Vagina (tissue), 2 donors: ENCODE measurements at places on chromosomes 13 and 19. TPM values are rescaled to one million over a fixed set of nuclear protein-coding genes. Genes with fewer than 3 reads are reported as not detected.
A peak's percentile ranks its signal among the peaks of the same experiment; 100 is the strongest.

DNA sequence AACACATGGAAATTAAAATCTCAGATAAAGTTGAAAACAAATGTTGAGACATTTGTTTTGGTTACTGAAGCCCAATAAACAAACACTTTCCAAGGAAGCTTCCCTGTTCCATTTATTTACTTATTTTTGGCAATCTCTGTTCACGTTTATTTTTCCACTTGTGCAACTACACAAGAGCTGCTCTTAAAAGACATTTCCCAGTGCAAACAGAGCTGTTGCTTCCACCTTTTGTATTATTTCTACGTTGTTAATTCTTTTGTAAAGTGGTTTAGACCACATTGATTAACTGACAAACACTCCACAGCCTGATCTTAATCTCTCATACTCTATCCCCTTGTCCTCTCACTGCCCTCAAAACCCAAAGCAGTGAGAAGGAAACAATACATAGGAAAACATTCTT lies 757.6 kb downstream of the LIG4 start:
- DNase-seq = no peak

DNA sequence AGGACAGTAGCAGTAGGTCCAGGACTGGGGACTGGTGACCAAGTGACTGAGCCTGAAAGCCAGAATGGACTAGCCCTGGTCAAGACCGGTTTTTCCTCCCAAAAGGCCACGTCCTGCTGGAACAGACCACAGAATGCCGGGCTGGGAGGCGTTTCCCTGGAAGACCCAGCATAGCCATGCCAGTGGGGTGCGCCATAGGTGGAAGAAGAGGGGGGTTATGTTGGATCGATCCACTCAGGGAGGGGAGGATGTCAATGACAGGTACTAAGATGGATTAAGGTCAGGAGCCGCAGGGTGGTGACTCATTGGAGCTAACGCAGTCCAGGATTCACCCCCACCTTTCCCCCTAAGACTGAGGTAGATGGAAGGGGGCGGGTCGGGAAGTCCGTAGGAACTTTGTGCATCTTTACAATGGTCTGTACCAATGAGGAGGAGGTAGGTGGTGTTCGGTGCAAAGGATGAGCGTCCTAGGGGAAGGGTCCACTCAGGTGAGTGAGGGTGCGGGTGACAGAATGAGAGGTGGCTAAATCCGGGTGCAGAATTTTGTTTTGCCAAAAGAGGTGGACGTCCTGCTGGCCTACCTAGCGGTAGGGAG lies 21.0 kb downstream of the VASP start:
- no peak for DNase-seq

DNA sequence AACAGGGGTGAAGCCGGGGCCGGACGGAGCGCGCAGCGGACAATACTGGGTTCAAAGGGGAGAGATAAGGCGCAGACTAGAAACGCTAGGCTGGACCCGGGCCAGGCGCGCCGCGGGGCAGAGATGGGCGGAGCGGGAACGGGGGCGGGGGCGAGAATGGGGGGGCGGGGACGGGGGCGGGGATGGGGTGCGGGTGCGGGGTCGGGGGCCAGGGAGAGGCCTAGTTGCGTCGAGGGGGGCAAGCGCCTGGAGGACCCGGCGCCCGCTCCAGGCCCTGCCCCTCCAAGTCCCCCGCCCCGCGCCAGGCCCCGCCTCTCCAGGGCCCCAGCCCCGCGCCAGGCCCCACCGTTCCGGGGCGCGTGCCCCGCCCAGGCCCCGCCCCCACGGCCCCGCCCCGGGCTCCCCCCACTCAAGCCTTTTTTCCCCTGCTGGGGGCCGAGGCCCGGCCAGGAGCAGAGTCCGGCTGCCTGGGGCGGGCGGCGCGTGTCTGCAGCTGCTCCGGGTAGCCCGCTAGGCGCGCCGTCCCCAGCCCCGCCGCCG lies at the start of gene CERS4:
Gene CERS4, plus strand, starts transcription at position 449 of the 540 bp plus-strand sequence. CDS start 41,707 bp downstream, outside the sequence.
- DNase-seq = no peak

GRCh38 chr19:42553292-42554045 lies 25.2 kb upstream of the CEACAM1 start:
- no peak for DNase-seq

DNA sequence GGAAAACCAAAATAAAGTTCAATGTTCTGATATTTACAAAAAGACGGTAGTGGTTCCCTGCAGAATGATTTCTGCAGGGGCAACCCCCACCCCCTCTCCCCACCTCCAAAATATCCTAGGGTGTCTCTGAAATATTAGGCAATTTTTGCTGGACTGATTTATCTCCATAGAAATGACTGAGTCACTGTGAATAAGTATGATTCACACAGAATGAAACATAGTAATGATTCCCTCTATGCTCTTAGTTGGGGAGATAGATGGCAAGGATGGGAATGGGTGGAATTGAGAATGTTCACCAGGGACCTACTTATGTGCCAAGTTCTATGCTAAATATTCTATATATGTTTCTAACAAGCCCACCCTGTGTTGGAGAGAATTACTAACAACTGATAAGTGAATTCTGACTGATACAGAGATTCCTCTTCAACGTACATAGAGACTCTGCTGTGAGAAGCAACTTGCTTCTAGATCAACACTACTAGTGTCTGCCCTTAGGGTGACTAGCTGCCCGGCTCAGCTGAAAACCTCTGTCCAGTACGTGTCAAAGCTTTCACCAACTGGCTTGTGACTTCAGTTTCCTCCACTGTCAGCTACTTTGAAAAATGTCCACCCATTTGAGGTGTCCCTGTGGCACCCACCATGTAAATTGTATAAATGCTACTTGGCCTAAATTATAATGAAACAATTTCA lies 38.4 kb upstream of the RAP2A start:
- DNase-seq = no peak

DNA sequence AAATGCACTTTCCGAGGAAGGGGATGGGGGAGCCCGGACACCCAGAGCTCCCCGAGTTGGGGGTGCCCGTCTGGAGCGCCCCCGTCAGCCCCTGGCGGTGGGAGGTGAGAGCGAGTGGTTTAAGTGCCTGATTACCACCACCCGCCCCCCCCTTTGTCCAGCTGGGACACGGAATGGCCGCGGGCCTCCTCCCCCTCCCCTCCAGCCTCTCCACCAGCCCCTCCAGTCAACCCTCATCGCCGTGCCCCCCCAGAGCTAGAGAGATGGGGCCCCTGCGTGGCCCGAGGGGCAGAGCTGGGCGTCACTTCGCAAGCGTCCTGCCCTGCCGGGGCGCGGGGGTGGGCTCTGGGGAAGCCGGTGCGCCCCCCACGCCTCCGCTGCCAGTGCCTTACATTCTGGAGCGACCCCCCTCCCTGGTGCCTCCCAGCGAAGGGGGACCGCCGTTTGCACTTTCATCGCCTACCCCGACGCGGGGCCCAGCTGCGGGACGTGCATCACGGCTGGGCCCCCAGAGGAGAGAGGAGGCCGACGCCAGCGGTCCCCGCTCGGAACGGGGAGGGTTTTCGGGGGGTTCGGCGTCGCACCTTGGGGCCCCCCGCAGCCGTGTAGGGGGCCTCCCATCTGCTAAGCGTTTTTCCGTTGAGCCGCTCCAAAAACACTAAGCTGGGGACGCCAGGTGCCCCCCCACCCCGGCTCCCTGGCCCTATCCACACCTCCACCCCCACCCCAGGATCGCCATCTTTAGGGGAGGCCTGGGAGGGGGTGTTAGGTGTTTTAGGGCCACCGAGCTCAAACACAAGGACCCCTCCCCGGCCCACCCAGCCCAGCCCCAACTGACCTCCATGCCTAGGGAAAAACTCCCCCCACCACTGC lies 16.4 kb downstream of the SMIM24 start:
- DNase-seq = no peak

DNA sequence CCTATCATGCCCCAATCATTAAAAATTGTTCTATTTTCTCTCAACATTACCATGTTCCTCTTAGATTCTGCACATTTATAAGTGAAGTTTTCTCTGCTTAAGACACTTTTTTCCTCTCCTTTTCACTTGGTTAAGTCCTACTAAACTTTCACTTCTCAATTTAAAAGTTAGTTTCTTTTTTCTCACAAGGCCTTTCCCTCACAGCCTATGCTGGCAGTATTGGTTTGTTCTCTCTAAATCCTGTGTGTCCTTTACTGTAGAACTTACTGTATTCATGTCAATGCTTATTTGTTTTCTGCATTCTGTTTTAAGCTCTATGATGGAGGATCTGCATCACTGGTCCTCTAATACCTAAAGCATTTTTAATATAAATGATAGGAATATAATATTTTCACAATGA lies 2816.6 kb downstream of the PCDH9 start:
- no peak for DNase-seq

GRCh38 chr13:103213152-103213551 lies 146.9 kb upstream of the SLC10A2 start:
- no peak for DNase-seq

- no peak for DNase-seq
Observed at GRCh38 chr13:77219401-77219800, 107.5 kb downstream of the MYCBP2 start.

- DNase-seq = no peak
Observed at GRCh38 chr13:98476106-98476505, 100.8 kb downstream of the STK24 start.

- DNase-seq = no peak
Observed at GRCh38 chr13:60931858-60932546, 483.6 kb downstream of the PCDH20 start.

- DNase-seq = peak; percentile 89
Observed at GRCh38 chr13:112783135-112783977, 93.5 kb downstream of the ATP11A start.

GRCh38 chr13:110771194-110771593 lies 57.7 kb downstream of the ING1 start:
- no peak for DNase-seq

DNA sequence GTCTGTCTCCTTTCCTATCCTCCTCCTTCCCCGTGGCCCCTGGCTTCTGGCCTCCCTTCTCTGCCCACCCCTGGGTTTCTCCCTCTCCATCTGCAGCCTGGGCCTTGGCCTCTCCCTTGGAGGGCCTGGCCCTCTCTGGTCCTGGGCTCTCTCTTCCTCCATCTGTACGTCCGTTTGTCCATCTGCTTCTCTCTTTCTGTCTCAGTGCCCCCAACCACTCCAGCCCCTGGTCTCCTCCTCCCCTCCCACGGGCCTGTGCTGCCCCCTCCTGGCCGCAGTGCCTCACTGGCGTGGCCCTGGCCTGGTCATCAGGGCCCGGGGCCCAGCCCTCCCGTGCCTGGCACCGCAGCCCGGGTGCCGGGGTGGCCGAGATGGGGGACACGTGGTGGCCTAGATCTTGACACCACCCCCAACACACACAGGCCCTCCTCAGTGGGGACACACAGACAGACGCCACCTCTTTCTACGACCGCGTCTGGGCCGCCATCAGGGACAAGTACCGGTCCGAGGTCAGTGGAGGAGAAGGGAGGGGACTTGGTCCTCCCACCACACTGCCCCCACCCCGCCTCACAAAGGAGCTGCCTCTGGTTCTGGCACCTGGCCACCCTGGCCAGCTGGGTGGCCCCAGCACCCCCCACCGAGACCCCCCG lies 11.3 kb downstream of the PRKCSH start:
- DNase-seq = no peak

DNA sequence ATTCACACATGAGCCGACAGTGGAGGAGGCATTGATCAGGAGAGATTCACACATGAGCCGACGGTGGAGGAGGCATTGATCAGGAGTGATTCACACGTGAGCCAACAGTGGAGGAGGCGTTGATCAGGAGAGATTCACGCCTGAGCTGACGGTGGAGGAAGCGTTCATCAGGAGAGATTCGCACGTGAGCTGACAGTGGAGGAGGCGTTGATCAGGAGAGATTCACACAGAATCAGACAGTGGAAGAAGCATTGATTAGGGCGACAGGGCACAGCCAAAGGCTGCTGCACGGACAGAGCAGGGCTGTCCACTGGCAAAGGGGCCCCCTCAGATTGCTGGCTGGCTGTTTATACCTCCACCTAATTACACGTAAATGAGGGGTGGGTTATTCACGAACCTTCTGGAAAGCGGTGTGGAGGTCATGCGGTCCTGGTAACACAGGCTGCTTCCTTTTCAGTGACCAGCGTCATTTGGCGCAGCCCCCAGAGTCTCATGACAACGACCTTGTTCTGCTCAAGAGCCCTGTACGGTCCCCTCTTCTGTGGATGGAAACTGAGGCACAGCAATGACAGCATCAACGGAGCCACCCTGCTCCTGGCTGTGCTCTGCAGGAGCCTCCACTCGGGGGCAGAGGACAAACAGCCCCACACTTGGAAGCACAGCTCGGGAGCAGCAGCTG lies 50.6 kb upstream of the GAS6 start:
- peak; percentile 89 for DNase-seq

GRCh38 chr13:100526318-100527000 lies 62.1 kb downstream of the GGACT start:
- DNase-seq = peak; percentile 74

DNA sequence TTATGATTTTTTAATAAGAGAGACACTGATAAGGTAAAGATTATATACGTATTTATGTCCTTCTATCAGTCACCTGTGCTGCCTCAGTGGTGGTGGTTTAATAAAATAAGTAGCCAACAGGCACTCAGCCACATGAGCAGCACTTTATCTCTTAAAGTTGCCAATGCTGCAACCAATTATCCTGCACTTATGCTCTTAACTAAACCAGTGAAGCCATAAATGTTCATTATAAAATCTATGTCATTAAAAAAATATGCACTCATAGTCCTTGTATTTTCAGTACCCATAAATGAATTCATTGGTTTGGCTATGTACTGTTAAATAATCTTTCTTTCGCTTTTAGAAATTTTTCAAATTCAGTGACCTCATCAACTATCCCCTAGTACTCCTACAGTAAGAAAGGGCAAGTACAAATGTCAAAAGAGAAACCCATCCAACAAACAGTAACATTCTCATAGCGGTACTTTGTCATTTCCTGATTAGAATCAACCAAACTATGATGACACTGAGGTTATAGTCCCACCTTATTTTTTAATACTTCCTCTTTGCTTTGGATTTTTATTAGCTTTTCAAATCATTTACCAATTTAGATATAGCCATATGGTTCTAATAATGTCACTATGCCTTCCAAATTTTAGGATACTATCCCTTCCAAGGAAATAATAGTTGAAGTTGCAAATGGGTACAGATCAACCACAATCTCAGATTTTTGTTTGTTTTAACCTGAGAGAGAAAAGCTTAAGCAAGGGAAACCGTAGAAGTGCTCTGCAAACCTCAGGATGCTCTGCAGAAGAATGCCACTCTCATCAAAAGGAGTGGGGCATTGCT lies 190.9 kb downstream of the KLF12 start:
- DNase-seq = no peak

Gene LILRB3
- total RNA-seq = 20.4 TPM

Gene ZNF358
- total RNA-seq = 87.4 TPM

Gene CCDC124
- 59.7 TPM for total RNA-seq

Gene FKBP8
- 376 TPM for total RNA-seq

Gene C19orf73
- not detected for total RNA-seq

Gene ZNF773
- total RNA-seq = 13.8 TPM

Gene APOC1
- 14.5 TPM for total RNA-seq

Gene CYP4F8
- 0.98 TPM for total RNA-seq

Gene FFAR2
- total RNA-seq = not detected
